Aorta (tissue), 5 donors: ENCODE measurements at places on chromosomes 13 and 19. TPM values are rescaled to one million over a fixed set of nuclear protein-coding genes. Genes with fewer than 3 reads are reported as not detected.
A peak's percentile ranks its signal among the peaks of the same experiment; 100 is the strongest.

GRCh38 chr13:105735281-105735680, 800.2 kb downstream of the EFNB2 start:
- H3K4me3 ChIP-seq: no peak overlapping the region
- H3K27ac ChIP-seq: no peak overlapping the region

GRCh38 chr13:33968520-33969507, 150.9 kb downstream of the RFC3 start:
- H3K27me3 ChIP-seq: no peaks in the 10 kb centered on the region
- H3K36me3 ChIP-seq: no peaks in the 10 kb centered on the region
- DNase-seq: no peak
- H3K27ac ChIP-seq: no peak overlapping the region

The YJU2 gene
- 15.0 TPM for total RNA-seq

The C19orf47 gene
- total RNA-seq: 22.3 TPM

DNA sequence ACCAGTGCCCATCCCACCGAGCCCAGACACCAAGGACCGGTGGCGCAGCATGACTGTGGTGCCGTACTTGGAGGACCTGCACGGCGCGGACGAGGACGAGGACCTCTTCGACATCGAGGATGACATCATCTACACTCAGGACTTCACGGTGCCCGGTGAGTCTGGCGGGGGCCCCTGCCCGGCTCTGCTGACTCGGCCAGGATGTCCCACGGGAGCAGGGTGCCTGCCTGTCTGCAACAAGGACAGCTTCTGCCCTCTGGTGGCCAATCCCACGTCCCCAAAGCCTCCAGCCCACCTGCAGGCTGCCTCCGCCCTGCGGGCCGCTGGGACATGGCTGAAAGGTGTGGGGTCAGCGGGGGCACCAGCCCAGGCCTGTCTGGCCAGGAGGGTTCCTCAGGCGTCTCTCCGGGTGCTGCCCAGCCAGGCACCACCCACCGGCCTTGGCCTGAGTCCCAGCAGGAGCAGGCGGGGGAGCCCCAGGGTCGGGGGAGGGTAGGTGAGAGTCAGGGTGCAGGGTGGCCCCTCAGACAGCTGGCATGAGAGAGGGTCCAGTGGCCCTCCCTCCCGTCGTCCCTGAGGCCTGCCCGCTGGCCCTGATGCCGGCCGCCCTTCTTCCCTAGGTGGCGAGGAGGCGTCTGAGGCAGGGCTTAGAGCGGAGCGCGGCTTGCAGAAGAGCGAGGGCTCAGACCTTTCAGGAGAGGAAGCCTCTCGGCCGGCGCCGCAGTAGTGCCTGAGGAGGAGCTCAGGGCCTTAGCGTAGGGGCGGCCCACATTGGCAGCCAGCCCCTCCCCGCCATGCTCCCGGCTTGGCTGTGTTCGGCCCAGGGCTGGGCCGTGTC, 14.6 kb downstream of the CBARP start:
- no peak overlapping the region for H3K27ac ChIP-seq
- H3K4me3 ChIP-seq: no peak overlapping the region
- peak; percentile 83 for DNase-seq
- no peaks in the 10 kb centered on the region for H3K36me3 ChIP-seq
- no peaks in the 10 kb centered on the region for H3K4me1 ChIP-seq
- no peaks in the 10 kb centered on the region for H3K27me3 ChIP-seq

DNA sequence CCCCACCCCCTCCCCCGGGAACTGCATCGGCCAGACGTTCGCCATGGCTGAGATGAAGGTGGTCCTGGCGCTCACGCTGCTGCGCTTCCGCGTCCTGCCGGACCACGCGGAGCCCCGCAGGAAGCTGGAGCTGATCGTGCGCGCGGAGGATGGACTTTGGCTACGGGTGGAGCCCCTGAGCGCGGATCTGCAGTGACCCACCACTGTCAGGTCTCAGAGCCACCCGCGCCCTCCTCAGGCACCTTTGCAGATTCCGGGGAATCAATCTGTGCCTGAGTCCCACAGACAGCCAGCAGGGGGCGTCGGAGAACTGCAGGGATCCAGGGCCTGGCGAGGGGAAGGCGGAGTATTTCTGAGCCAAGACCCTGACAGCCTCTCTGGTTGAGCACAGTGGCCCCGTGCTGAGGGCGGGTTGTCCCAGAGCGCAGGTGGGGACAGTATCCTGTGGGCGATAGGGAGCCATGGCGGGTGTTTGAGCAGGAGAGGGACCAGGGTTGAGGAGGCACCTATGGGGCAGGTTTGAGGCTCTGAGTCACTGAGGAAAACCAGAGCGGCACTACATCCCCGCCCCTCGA, 30.4 kb upstream of the CYP4F8 start:
- peak; percentile 84 for DNase-seq
- H3K27me3 ChIP-seq: no peaks in the 10 kb centered on the region
- H3K36me3 ChIP-seq: no peaks in the 10 kb centered on the region
- no peaks in the 10 kb centered on the region for H3K4me1 ChIP-seq

The TMC4 gene
- total RNA-seq: 7.4 TPM

DNA sequence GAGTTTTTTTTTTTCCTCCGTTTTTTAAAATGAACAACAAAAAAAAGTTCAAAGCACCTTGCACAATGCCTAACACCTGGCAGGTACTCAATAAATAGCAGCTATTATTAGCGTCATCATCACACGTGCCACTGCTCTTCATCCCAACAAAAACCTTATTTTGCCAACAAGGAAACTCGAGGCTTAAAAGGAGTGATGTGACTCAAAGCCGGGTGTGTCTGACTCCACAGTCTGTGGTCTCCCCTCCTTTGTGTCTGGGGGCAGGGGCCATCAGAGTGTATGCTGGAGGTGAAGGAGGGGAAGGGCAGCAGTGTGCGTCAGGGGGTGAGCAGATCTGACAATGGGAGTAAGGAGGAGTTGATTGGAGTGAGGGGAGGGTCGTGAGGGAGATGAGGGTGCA, 34.1 kb upstream of the POU2F2 start:
- no peak overlapping the region for H3K27ac ChIP-seq
- no peak for DNase-seq
- no peak overlapping the region for H3K4me3 ChIP-seq
- H3K27me3 ChIP-seq: no peaks in the 10 kb centered on the region
- H3K4me1 ChIP-seq: no peaks in the 10 kb centered on the region
- no peaks in the 10 kb centered on the region for H3K36me3 ChIP-seq

DNA sequence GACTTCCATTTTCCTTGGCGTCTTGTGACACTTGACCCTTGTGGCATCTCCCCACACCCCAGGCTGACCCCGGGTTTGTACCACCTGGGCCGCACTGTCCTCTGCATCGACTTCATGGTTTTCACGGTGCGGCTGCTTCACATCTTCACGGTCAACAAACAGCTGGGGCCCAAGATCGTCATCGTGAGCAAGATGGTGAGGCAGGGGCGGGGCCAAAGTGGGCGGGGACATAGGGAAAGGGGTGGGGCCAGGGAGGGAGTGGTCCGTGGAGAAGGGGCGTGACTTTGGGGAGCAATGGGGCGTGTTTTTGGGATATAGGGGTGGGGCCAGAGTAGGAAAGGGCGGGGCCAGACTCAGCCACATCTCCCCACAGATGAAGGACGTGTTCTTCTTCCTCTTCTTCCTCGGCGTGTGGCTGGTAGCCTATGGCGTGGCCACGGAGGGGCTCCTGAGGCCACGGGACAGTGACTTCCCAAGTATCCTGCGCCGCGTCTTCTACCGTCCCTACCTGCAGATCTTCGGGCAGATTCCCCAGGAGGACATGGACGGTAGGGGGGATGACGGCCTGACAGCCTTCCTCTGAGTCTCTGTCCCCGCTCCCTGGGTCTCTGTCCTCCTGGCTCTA, 42.8 kb downstream of the TRPM4 start:
- no peaks in the 10 kb centered on the region for H3K4me1 ChIP-seq
- DNase-seq: no peak
- no peak overlapping the region for H3K4me3 ChIP-seq
- H3K27me3 ChIP-seq: no peaks in the 10 kb centered on the region

DNA sequence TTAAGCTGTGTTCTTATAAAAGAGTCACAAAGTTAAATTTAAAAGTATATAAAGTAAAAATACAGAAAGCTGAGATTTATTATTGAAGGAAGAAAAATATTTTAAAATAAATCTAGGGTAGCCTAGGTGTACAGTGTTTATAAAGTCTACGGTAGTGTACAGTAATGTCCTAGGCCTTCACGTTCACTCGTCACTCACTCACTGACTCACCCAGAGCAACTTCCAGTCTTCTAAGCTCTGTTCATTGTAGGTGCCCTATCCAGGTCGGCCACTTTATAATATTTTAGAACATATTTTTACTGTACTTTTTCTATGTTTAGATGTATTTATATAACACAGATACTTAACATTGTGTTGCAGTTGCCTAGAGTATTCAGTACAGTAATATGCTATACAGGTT, 47.4 kb downstream of the NDFIP2 start:
- no peaks in the 10 kb centered on the region for H3K36me3 ChIP-seq
- no peak for DNase-seq

DNA sequence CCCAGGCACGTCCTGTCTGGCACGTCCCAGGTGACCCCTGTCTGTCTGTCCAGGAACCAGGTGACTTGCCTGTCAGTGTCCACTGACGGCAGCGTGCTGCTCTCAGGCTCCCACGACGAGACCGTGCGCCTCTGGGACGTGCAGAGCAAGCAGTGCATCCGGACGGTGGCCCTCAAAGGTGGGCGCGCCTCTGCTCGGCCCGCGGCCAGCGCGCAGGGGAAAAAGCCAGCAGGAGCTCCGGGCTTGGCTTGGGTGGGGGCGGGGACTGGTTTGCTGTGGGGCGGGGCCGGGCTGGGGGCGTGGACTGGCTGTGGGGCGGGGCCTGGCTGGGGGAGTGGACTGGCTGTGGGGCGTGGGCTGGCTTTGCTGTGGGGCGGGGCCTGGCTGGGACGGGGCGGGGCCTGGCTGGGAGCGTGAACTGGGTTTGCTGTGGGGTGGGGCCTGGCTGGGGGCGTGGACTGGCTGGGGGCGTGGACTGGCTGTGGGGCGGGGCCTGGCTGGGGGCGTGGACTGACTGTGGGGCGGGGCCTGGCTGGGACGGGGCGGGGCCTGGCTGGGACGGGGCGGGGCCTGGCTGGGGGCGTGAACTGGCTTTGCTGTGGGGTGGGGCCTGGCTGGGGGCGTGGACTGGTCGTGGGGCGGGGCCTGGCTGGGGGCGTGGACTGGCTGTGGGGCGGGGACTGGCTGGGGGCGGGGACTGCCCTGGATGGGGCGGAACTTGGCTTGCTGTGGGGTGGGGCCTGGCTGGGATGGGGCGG, 7.2 kb downstream of the WDR18 start:
- no peak for DNase-seq
- no peaks in the 10 kb centered on the region for H3K27me3 ChIP-seq
- H3K4me3 ChIP-seq: no peak overlapping the region

DNA sequence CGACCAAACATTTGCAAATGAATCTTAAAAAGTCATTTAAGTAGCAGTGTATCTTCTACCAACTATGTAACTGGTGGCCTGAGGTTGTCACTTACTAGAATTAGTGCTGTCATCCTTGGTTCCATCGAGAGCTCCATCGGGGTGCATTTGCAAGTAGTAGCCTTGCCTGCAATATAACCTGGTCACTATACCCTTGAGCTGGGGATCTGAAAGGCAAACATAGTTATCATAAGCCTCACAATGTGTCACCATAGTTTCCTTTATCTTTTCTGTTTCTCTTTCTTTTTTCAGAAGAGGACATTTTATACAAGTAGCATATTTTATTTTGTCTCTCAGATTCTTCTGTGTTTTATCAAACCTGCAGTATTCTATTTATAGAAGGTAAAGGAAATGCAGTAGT, 422.6 kb downstream of the ITGBL1 start:
- no peaks in the 10 kb centered on the region for H3K27me3 ChIP-seq
- no peak for DNase-seq
- H3K27ac ChIP-seq: no peak overlapping the region
- H3K36me3 ChIP-seq: no peaks in the 10 kb centered on the region
- no peaks in the 10 kb centered on the region for H3K4me1 ChIP-seq
- no peak overlapping the region for H3K4me3 ChIP-seq
